ENCODE measurements at places on chromosomes 5 and 9.

DNA sequence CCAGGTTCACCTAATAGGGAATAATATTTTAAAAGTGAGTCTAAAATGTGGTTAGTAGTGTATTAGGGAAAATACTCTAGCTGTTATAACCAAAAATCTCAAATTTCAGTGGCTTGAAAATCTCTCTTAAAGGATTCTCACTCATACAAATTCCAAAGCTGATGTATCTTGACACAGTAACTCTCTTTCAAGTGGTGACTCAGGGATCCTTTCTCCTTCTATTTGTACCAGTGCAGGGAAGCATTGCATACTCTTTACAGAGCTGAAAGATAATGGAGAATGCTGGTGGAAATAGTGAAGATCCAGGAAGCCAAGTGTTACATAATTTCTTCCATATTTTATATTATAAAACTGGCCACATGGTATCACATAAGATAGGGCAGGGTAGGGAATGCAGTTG lies 560.2 kb upstream of the CDH9 start:
- DNase-seq = no peak

DNA sequence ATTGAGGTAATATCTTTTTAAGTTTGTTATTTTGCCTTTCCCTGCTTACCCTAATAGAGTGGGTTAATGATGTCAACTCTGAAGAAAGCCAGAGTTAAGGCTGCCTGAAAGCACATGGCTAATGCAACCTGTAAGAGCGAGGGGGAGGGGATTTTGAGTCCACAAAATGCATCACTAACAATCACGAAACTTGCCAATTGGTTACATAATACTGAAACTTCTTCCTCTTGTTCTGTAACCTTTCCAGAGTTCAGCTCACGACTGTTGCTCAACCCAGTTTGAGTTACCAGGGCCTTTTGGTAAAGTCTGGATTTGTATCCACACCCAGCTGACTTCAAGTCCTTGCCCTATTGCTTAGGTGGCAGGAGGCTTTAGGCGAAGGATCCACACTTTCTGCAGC lies 308.8 kb downstream of the EFNA5 start:
- DNase-seq = no peak

- DNase-seq = no peak
Observed at GRCh38 chr5:21173526-21173925, 1185.5 kb upstream of the CDH18 start.

DNA sequence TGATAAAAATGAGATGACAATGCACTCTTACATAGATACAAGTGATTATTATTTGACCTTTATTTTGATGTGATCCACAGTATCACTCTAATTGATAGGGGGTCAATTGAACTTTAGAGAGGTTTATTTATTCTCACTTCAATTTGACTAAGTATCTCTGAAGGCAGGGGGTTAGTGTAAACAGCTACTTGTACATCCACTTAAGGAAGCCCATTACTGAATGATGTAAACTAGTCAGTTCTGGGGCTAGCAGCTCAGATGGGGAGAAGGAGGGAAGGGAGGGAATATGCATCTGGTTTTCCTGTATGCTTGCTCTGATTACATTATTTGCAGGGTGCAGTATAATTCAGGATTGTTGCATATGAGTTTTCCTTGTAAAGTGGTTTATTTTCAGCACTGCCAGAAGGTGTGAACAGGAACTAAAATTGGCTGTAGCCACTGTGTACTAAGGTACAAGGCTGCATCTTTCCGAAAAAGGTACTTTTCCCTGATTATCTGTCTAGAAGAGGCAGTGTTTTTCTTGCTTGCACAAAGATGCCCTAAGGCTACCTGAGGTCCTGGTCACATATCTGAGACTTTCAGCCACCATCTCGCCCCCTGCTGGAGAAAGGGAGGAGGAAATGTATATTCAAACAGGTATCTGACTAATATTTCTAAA lies 51.2 kb downstream of the MRPS27 start:
- DNase-seq = peak; percentile 53

GRCh38 chr5:107671742-107672210 lies 1.0 kb upstream of the EFNA5 start:
- DNase-seq = peak; percentile 78

DNA sequence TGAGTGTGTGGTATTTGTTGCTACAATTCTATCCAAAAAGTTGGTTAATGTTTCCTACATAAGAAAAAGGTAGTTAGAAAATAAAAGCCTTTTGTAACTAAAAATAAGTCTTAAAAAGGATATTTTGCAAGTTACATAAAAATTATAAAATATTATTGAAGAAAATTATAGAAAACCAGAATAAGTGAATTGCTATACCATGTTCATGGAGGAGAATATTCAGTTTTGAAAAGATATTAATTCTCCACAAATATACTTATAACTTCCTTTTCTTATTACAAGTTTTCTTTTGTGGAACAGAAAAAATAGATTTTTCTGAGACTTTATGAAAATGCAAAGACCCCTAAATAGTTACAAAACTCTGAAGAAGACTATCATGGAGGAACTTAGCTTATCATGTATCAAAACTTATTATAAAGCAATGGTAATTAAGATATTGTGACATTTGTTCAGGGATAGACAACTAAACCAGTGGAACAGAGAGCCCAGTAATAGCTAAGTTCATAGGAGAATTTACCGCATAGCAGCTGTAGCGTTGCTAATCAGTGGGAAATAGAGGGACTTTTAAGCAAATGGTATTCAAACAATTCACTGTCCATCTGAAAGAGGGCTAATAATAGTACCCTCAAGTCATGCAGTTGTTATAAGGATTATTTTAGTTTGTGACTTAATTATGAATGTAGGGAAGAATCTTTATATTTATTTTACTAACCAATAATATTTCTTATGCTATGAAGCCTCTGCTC lies 515.2 kb upstream of the ZNF608 start:
- DNase-seq = no peak

DNA sequence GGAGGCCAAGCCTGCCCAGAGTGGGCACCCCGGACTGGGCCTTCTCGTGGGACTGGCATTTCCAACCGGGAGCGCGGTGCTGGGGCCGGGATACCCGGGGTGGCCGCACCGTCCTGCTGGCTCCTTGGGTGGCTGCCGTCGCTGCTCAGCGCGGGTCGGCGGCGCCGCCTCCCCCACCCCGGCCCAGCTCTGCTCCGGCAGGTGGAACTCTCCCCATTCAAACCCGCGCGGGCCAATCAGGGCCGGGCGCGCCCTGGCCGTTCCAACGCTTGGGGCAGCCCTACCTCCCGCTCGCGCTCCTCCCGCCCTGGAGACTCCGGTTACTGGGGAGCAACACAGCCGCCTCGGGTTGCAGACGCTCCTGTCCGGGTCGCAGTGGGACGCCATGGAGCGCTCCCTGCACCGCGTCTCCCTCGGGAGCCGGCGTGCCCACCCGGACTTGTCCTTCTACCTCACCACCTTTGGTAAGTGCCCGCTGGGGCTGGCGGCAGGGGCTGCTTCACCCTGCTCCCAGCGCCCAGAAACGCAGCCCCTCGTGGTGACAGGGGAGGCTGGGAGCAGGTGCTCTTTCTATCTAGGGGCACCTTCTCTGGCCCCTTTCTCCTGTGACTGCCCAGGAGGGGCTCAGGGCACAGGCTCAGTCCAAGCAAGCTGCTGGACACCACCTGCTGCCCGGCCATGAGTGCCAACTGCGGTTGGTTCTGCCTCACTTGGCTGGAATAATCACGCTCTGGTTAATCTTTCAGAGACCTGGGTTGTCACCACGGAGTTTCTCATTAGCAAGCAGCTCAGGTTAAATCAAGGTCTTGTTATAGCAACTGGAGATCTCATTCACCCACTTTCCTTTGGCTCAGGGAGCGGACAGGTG lies at the start of gene RGS3:
RGS3 (plus strand) TSS at position 310 of the 868 bp plus-strand sequence; CDS start at position 386, 76 bp downstream.
- peak; percentile 72 for DNase-seq

DNA sequence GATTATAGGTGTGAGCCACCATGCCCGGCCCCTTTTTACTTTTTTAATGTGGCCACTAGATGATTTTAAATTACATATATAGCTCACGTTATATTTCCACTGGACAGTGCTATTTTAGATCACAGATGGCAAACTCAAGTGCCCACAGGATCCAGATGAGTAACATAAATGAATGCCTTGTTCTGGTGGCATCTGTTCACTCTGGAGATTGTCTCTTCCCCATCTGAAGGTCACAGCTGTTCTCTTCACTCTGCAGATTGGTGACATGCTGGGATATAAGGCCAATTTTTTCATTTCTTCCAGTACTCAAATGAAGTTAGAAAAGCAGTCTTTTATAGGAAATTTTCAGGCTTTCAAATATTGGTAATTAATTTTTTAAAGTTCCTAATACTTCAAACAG lies 160.1 kb downstream of the DOCK8 start:
- DNase-seq = no peak

- no peak for DNase-seq
Observed at GRCh38 chr5:4479426-4479825, 660.7 kb upstream of the ADAMTS16 start.

- no peak for DNase-seq
Observed at GRCh38 chr5:133957591-133957990, 10.8 kb downstream of the C5orf15 start.

DNA sequence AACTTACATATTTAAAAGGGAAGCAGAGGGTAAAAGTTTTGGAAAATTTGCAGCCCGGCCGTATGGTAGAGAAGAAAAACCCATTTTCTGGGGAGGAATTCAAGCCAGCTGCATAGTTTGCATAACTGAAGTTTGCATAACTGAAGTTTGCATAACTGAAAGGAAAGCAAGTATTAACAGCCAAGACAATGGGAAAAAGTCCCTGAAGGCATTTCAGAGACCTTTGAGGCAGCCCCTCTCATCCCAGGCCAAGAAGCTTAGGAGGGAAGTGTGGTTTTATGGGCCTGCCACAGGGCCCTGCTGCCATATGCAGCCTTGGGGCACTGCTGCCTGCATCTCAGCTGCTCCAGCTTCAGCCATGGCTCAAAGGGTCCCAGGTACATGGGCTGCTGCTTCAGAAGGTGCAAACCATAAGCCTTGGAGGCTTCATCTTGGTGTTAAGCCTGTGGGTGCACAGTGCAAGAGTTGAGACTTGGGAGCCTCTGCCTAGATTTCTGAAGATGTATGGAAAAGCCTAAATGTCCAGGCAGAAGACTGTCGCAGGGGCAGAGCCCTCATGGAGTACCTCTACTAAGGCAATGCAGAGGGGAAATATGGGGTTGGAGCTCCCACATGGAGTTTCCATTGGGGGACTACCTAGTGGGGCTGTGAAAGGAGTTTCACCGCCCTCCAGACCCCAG lies 36.9 kb upstream of the CXCL14 start:
- DNase-seq = no peak

GRCh38 chr9:68643901-68644809 lies 60.9 kb upstream of the PIP5K1B start:
- DNase-seq = no peak

DNA sequence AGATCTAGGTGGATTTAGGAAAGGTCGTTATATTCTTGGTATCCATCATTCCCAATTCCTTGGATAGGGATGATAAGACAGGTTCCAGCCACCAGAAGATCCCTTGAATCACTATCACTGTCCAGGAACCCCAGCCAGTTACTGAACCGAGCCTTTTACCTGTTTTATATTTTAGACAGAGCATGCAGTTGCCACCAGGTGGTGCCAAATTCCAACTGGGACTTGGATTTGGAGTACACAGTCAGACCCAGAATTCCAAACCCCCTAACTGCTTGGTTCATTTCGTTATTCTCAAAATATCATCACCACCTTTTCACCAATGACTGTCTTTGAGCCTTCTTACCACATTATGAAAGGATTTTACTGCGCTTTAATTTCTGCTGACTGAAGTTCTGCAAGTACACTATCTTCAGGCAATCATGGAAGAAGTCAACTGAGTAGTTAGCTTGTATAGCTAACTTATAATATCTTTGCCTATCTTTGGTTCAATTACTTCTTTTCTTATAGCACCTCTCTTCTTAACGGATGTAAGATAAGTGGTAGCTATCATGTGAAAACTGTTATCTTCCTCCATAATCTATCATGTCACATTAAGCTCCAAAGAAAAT lies 191.8 kb downstream of the PRR16 start:
- peak; percentile 4 for DNase-seq

- DNase-seq = no peak
Observed at GRCh38 chr9:29796291-29796952, 2223.1 kb upstream of the C9orf72 start.

DNA sequence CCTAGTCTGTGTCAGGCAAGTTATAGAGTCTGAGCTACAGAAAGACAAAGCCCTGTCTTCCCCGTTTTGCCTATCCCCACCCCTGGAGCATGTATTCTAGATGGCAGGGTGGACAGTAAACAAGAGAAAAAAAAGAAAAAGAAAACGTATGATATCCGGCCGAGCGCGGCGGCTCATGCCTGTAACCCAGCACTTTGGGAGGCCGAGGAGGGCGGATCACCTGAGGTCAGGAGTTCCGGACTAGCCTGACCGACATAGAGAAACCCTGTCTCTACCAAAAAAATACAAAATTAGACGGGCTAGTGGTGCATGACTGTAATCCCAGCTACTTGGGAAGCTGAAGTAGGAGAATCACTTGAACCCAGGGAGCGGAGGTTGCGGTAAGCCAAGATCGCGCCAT lies 523.0 kb upstream of the CDH9 start:
- no peak for DNase-seq

DNA sequence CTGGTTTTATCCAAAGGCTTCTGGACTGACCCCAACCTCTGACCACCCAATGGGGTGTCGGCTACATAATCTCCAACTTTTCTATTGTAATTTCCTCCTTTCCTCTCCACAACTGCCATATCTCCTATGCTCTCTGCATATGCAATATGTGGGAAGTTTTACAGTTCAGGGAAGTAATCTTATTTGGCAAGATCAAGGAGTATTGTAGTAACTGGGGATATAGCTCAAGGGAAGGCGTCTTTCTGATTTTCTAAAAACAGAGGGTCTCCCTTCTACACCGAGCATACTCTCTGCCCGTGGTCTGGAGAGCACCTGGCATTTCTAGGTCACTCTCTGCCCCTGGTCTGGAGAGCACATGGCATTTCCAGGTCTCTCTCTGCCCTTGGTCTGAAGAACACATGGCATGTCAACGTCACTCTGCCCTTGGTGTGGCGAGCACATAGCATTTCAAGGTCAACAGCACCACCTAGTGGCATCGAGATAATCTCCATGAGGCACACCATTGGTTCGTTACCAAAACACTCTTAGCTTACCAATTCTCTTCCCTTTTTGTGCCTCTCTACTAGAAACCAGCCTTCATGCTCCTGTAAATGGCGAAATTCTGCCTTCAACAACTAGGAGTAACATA lies 616.4 kb upstream of the NUDT12 start:
- no peak for DNase-seq
